Lung (tissue), 17 donors: ENCODE measurements at places on chromosomes 3 and 15.

DNA sequence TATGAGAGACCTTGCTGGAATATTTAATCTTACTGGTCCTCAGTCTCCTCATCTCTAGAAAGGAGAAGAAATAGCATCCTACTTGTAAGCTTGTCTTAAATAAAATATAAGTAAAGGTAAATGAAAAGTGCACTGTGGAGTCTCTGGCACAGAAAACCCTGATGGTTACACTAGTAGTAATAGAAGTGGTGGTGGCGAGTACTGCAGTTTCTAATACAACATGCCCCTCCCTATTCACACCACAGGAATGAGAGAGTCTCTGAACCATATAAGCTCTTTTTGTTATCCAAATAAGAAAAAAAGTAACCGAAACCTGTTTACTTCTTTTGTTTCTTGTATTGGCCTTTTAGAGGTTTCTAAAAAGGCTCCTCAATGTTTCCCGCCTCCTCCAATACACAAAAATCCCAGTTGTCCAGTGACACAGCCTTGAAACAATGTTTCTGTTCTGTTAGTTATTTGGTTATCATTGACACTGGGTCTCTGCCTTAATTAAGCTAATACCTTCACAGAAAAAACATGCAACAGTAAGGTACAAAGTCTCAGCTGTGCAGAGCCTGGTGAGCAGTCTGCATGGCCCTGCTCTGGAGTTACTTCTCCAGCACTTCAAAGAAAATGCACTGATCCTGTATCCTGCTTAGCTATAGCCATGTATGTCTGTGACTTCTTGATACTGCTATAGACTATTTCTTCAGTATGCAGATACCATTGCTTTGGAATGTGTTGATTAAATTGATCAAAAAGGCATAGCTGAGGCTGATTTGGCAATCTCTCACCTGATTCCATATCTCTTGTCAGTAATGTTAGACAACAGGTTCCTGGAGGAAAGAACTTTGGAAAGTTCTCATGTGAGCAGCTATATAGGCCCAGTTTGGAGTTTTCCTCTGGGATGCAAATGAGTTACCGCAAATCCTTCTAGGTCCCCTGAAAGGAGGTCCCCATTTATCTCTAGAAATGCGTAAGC is 315.6 kb upstream of the IL12A start:
- DNase-seq = no peak

GRCh38 chr15:48176957-48177356 is 1.1 kb downstream of the MYEF2 start:
- peak; percentile 2 for DNase-seq

DNA sequence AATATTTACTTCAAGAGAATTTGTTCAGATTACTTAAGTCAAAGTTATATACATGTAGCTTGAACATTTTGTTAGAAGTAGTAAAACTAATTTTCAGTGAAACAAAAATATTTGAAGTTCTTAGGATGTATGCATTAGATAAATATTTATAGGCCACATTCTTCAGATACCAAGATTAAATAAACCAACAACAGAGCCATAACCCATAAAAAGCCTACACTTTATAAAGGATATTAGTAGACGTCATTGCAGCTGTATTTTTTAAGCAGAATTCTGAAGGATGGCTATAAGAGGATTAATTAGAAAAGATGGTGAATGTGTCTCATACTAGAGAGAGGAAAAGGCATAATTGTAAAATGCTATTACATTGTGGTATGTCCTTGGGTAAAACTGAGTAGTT is 449.7 kb upstream of the ALCAM start:
- DNase-seq = no peak

- no peak for DNase-seq
Observed at GRCh38 chr3:156948402-156949210, 122.5 kb downstream of the LEKR1 start.

DNA sequence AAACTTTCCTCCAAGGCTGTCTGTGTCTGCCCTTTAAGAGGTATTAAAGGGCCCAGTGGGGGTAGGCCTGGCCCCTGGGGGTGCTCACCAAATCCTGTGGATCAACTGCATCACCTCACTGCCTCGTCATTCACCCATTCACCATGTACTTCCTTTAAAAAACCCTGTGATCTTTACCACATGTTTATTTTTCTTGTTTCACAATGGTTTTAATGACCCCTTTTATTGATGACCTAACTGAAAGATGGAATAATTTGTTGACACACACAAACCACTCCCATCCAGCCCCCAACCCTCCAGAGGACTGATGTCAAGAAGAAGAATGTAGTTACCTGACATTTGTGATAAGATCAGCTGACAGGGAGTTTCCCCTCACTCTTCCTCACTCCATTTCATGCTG is 40.8 kb downstream of the KCNAB1 start:
- no peak for DNase-seq

- DNase-seq = peak; percentile 84
Observed at GRCh38 chr15:98850961-98851572, 156.5 kb downstream of the PGPEP1L start.

DNA sequence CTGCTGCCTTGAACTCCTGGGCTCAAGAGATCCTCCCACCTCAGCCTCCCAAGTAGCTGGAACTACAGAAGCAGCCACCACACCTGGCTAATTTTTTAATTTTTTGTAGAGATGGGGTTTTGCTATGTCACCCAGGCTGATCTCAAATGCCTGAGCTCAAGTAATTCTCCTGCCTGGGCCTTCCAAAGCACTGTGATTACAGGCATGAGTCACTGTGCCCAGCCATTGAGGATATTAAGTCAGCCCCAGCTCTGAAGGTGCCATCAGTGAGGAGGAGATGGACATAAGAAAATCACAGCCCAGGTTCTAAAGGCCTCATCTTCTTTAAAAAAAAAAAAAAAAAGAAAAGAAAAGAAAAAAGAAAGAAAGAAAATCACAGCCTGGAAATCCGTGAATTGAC is 26.6 kb upstream of the PSTPIP1 start:
- no peak for DNase-seq

GRCh38 chr3:124893526-124893925 is 6.4 kb upstream of the ITGB5 start:
- DNase-seq = no peak

DNA sequence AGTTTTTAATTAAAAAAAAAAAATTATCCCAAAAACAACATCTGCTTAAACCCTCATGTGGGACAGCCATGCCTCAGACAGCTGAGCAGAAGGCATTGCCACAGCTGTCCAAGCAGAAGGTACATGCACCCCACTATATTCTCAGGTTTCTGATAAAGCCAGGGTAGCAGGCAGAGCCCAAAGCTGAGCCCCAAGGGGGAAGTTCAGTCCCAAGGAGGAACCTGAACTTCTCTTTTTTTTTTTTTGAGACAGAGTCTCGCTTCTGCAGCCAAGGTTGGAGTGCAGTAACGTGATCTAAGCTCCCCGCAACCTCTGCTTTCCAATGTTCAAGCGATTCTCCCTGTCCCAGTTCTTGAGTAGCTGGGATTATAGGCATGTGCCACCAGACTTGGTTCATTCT is 33.2 kb downstream of the MKRN2 start:
- no peak for DNase-seq

DNA sequence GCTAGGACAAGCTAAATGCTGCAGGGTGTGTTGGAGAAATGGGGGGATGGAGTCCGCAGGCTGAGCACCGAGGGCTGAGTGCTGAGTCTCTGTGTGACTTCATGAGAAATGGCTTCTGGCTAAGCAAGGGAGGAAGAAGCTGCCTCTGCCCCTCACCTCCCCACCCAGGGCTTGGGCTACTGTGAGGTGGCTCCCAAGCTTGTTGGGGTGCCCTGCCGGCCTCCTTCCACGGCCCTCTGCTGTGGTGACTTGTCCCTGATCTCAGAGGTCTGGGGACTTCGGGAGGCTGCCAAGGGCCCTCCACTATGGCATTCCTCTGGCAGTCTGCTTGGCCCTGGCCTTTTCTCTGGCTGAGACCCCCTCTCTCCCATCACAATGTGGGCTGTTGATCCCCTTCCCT is 30.1 kb upstream of the RAD18 start:
- DNase-seq = no peak

DNA sequence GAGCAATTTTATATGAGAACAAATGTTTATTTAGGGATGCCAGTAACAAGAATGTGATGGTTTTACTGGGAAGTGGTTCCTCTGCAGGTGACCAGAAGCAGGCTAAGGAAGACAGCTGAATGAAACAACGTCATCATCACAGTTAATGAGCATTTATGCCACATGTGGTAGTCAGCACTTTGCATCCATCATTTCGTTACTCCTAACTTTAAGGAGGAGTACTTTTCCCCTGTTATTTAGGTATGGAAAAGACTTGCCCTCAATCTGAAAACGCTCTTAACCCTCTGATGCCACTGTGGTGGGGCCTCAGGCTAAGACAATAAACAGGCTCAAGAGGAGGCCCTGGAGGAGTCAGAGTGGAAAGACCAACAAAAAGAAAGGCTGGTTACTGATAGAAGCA is 31.2 kb downstream of the INTS14 start:
- DNase-seq = peak; percentile 22

- DNase-seq = no peak
Observed at GRCh38 chr3:187739094-187739560, 6.1 kb downstream of the BCL6 start.

DNA sequence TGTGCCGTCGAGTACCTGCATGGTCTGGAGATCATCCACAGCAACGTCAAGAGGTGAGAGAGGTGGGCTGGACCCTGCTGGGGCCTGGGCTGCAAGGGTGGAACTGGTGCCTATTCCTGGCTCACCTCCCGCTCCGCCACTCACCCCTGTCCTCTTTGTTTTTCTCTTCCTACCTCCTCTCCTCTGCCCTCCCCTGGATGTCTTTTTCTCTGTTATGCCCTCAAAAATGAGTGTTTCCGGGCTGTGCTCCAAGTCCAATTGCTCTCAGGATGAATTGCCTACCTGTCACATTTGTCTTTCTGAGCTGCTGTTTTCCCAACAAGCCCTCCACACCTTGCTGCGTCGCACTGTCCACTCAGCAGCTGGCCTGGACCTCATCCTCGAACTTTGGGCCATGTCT is 28.5 kb upstream of the TATDN2 start:
- DNase-seq = no peak

- peak; percentile 55 for DNase-seq
Observed at GRCh38 chr3:25257026-25257425, 171.0 kb upstream of the RARB start.

- DNase-seq = no peak
Observed at GRCh38 chr15:56839099-56839498, 79.3 kb upstream of the TCF12 start.

DNA sequence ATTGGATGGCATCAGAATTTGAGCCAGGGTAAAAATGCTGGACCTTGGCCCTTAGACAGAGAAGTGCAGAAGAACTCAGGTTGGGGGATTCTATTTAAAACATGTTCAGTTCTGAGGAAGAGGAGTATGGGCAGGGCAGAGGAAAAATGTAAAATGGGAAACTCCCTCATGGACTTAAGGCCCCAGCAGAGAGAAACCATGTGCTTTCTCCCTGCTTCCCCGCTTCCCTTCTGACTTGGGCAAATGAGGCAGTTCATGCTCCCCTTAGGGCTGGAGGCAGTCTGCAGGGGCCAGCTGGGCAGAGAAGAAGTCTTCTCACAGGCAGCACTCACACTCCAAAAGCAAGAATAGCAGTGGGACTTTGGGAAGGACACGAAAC is 9.9 kb upstream of the NUDT16 start:
- no peak for DNase-seq

DNA sequence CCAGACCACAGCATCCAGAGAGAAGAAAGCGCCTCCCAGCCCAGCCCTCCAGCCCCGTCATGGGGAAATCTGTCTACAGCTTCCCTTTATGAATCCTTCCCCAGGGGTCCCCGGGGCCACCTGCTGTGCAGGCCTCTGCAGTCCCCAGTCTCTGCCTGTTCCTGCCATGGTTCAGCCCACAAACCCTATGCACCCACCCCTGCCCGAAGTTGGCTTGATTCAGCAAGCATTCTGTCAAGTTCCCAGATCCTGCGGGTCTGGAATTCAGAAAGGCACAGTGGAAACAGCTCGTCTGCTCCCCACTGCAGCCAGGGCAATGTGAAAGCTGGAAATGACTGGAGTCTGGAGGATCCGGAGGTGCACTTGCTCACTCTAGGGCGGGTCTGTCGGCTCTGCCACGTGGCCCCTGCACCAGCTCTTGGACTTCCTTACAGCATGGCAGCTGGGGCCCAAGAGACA is 2.9 kb upstream of the OCA2 start:
- DNase-seq = no peak

DNA sequence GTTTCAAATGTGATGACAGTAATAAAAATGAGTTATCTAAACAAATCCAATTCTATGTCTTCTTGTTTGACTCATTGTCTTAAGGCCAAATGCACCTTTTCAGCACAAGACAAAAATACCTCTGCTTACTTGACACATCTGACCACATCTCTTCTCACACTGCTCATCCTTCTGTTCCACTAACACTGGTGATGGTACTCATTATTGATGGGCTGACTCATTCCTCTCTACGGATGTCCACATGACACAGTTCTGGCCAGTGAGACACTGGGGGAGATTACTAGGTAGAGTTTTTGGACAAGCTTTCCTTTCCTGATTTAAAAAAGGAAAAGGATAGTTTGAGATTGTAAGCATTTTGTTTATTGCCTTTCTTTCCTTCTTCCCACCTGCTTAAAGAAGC is 410.6 kb upstream of the THRB start:
- no peak for DNase-seq

GRCh38 chr3:129226374-129226773 is 23.0 kb upstream of the COPG1 start:
- no peak for DNase-seq

- no peak for DNase-seq
Observed at GRCh38 chr3:17354341-17354740, 388.1 kb downstream of the TBC1D5 start.

GRCh38 chr3:173617490-173617889 is 219.9 kb downstream of the NLGN1 start:
- DNase-seq = no peak

DNA sequence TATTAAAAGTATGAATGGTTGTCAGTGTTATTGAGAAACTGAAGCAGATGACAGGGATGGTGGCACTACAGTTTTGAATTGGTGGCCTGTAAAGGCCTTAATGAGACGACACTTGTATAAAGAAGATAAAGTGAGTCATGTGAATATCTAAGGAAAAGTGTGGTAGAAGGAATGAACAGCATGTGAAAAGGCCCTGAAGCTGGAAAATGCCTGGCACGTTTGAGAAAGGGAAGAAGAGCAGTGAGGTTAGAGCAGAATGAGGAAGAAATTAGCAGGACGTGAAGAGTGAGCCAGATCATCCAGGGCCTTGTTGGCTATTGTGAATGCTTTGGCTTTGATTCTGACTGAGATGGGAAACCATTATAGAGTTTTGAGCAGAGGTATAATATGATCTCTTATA is 387.6 kb upstream of the DPH6 start:
- DNase-seq = no peak
